Karpas-422 (cell line): ENCODE measurements at places on chromosomes 2 and 18.

GRCh38 chr2:203804070-203804469, 63.5 kb upstream of the CTLA4 start:
- DNase-seq, result no peak

DNA sequence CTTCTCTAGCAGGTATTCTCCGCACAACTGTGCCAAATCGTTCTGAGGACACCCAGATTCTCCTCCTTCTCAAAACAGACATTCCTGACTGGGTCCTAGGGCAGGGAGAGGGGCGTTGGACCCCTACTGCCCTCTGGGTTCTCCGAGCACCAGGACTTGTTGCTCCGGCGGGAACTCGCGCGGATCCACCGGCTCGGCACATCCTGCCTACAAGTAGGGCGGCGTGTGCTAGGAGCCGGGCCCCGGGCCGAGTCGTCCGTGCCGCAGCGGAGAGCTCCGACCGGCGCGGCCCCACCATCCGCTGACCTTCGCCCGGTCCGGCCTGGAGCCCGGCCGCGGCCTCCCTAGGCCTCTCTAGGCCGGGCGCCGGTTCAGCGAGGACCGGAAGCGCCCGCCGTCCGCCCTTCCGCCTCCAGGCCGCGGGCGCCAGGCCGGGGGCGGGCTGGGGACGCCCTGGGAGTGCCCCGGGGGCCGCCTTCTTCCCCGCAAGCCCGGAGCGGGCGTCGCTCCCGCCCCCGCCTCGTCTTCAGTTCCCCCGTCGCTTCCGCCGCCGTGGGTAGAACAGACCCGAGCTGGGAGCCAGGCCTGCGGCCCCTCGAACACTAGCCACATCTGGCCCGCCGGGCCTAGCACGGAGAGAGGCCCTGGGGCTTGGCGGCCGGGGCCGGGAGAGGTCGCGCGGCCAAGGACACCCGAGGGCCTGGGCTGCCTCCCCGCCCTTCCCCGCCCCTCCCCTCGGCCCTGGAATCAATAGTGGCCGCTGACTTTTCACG, 7.6 kb upstream of the ONECUT2 start:
- DNase-seq, result peak; percentile 4

DNA sequence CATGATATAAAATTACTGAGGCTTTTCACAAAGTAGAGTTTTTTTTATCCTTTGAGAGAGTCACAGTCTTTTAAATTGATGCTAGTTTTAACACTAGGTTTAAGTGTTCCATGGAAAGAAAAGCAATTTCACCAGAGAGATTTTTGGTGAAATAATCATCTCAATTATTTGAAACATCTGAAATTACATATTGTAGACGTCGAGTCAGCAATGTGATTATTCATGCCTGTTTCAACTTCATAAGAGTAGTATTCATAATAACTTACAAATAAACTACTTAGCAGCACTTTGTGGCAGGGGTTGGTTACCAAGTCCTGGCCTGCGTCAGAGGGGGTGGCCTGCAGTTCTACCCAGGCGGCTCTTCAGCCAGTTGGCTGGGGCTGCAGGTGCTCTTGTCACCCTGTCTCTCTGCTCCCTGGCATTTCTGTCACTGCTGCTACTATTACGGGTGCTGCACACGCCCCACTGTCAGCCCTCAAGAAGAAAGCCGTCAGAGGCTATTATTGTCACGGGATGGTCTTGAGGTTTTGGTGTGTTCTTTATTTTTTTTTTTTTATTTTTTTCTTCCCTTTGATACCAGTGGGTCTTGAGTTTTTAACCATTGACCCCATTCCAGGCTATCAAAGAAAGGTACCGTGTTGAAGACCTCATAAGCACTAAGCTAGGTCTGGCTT, 50.4 kb downstream of the MALT1 start:
- DNase-seq, result no peak

DNA sequence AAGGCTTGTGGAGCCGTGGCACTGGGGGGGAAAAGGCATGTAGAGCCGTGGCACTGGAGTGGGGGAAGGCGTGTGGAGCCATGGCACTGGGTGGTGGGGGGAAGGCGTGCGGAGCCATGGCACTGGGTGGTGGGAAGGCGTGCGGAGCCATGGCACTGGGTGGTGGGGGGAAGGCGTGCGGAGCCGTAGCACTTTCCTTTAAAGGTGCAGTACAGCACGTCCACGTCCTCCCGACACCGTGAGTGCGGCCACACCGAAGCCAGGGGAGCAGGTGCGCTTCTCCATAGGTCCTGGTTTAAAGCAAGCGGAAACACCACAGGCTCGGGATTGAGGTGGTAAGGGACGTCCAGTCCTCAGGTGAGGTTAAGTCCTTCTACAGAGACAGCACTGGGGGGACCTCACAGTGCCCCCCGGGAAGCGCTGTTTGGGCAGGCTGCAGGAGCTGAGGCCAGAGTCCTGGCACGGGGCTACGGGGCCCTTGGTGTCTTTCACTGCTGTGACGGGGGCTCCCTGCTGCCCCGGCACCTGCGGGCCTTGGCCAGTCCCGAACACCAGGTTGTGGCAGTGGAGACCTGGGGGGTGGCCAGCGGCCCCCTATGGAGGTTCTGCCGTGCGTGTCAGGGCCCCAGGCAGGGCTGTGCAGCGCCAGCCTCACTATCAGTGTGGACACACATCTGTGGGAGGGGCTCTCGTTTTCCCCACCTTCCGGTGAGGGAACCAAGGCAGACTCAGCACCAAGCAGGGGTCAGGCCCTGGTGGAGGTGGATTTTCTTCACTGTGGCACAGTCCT, 93.0 kb upstream of the CTDP1 start:
- no peak for DNase-seq

GRCh38 chr2:231139796-231140195, 15.0 kb upstream of the HTR2B start:
- DNase-seq, result no peak

- no peak for DNase-seq
Observed at GRCh38 chr2:42880738-42881690, 88.6 kb upstream of the HAAO start.

DNA sequence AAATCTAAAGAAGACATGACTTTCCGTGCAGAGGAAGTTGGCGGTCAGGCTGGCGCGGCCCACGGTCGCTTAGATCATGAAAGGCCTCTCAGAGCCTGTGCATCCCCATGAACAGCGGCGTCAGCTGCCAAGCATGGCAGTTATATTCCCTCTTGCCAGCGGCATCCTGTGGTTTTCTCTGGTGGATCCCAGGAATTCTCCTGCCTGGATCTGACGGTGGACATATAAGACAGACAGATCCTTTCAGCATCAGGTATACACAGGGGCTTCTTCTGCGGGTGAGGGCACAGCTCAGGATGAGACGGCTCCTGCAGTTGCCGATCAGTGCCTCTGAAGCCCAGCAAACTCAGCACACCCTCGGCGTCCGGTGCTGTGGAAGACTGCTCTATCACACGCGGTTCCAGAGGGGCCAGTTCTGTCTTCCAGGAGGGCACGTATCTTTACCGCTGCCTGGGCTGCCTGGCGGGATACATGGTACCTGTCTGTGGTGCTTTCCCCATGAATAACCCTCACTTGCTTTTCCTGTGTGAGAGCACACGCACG, 157.8 kb downstream of the LDLRAD4 start:
- no peak for DNase-seq

GRCh38 chr2:26281226-26281625, 36.5 kb downstream of the HADHB start:
- DNase-seq, result no peak

DNA sequence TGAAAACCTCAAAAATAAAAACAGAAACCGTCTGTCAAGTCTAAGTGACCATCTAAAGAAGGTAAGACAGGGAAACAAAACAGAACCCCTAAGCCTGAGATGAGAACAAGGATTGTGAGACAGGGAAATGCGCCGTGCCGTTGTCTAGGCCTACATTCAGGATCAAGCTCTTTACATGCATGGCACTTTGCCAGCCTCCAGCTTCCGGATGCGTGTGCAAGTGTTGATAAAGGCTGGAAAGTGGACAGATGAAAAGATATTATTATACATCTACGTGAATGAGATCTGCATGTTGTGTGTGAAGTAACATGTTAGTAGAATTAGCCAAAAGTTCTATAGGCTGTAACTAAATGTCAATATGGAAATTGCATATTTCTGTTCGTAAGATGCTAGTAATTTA, 28.6 kb upstream of the TMEM87B start:
- DNase-seq, result no peak

DNA sequence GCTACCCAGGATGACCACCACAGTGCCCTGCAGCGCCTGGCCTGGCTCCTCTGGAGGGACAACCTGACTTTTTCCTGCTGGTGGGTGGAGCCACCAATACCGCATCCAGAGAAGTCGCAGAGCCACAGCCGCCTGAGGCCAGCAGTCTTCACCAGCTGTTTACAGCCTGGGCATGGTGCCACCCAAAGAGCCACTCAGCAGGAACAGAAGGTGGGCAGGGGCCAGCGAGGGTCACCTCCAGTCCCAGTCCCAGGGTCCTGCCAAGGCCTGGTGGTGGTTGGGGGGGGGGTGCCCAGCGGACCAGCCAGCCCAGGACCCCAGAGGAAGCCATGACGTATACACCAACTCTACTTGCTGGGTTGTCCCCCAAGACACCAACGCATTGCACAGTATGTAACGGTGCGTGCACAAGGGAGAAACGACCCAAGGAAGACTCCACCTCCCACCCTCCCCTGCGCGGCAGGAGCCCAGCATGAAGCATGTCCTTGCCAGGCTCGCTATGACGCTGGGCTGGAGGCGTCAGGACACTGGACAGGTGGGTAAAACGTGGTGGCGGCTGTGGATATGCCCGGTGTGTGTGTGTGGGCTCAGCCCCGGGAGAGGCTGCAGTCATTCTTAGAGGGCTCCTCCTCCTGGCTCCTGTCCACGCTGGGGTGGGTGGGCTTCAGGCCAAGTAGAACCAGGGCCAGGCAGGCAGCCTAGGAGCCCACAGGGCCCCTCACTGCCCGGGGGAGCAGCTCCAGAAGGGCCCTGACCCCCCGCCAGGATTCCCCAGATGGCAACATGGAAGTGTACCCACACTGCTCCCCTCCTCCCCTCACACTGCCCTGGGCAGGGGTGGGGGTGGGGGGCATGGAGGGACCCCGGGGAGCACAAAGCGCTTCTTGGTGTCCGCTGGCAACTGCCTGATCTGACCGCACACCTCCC, 49.3 kb downstream of the HS6ST1 start:
- no peak for DNase-seq

GRCh38 chr2:39546409-39546808, 109.3 kb upstream of the MAP4K3 start:
- DNase-seq, result no peak

DNA sequence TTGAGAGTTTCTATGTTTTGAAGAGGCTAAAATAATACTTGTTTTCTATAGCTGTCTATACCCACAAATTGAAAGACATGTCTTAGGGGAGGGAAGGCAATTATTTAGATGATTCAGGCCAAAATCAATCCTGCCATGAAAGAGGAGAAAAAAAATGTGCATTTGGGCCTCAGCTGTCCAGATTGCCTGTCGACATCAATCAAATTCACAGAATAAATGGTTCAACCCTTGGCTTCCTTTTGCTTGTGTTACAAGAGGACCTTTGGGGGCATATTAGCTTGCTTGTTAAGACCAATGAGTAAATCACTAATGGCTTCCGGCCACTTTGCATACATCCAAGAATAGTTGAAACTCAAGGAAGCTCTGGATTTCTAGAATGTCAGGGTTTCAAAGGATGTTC, 900.8 kb upstream of the CELF4 start:
- DNase-seq, result no peak

DNA sequence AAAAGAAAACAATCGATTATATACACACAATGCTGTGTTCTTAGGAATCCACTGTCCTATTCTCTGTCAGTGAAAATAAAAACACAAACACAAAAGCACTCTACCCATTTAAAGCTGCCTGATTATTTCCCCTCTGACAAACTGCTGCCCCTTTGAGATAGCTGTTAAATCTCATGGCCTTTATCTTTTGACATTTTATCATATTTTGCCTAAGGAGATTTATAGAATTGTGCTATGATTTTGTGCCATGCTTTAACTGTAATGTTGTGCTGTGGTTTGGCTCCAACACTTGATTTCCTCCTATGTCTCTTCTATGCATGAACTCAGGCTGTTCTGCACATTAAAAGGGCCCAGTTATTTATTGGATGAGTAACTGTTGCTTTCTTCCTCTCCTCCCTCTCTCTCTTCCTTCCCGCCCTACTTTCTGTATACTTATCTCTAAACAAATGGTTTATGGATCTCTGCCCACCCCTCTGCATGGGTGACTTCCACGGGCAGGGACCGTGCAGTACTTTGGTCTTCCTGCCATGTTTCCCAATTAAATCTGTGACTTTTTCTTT, 1096.6 kb downstream of the TSN start:
- no peak for DNase-seq

DNA sequence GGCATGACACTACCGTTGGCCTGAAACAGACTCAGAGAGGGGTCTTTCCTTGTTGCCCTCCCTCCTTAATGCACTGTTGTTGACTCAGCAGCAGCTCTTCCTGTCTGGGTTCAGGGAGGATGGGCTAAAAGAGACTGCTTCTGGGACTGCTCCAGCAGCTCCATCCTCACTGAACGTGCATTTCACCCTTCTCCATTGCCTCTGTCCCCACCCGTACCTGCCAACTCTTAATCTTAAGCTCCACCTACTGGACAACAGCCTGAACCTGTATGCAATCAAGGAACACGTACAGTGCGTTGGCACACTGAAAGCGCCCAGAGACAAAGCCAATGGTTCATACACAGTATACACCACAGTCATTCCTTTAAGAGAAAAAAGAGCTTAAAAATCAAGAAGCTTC, 230.8 kb upstream of the RAB6C start:
- DNase-seq, result peak; percentile 65

GRCh38 chr2:25505622-25506021, 163.9 kb upstream of the DNMT3A start:
- no peak for DNase-seq

- no peak for DNase-seq
Observed at GRCh38 chr2:119224391-119225104, 914 bp downstream of the STEAP3 start.
